Head of caudate nucleus (tissue), 42 donors: ENCODE measurements at places on chromosomes 12 and 14.

- no peak for DNase-seq
Measured at GRCh38 chr12:97748298-97748697, 285.7 kb downstream of the RMST start.

GRCh38 chr14:84783511-84783910, 746.4 kb upstream of the FLRT2 start:
- no peak for DNase-seq

DNA sequence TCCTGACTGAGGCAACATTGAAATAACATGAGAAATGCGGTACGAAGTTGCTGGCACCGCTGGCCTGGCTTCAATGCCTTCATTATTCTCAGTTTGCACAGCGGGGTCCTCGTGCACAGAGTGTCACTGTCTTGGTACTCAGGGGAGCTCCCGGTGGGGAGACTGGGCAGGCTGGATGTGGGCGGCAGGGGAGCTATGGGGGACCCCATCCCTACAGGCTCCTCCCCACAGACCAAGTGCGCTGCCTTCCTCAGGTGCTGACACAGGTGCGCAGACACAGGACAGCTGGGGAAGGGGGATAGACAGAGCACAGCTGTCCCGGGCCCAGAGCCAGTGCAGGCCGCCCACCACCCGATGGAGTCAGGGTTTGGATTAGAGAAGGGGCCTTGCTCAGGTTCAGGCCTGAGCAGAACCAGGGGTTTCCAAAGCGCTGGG, 270.1 kb downstream of the ADGRD1 start:
- no peak for DNase-seq

DNA sequence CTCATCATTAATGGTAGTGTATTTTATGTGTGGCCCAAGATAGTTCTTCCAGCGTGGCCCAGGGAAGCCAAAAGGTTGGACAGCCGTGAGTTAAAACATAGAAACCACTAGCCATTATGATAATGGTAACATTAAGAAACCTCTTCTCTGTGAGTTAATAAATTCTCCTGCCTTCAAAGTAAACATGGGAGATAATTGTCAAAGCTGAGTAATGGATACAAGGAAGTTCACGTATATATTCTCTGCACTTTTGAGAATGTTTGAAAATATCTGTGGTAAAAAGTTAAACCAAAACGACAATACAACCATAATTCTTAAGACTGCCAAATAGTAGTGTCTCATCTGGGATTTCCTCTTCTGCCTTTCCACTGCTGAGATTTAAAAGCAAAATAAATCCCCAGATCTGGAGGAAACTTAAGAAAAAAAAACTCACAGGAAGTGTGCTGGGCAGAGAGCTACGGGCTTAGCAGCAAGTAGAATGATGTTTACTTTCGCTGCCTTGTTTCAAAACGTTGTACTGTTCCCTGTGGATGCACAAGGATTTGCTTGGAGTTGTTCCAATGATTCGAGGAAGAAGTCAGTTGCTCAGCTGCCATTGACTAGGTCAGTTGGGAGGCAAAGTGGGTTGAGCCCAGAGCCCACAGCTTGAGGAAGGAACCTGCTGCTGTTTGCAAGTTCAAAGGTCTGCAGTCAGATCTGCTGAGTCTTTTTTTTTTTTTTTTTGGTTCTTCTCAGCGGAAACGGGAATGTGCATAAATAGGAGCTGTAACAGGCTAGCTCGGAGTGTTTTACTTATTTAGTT, 1.7 kb downstream of the TPCN1 start:
- DNase-seq, result peak; percentile 46

- no peak for DNase-seq
Measured at GRCh38 chr14:80638620-80639515, 302.7 kb downstream of the CEP128 start.

- DNase-seq, result no peak
Measured at GRCh38 chr12:110373025-110373424, 30.5 kb downstream of the ANAPC7 start.

GRCh38 chr14:49893309-49894213, 679 bp downstream of the ARF6 start:
- DNase-seq, result peak; percentile 53

- DNase-seq, result no peak
Measured at GRCh38 chr12:85448548-85449139, 168.6 kb downstream of the ALX1 start.

DNA sequence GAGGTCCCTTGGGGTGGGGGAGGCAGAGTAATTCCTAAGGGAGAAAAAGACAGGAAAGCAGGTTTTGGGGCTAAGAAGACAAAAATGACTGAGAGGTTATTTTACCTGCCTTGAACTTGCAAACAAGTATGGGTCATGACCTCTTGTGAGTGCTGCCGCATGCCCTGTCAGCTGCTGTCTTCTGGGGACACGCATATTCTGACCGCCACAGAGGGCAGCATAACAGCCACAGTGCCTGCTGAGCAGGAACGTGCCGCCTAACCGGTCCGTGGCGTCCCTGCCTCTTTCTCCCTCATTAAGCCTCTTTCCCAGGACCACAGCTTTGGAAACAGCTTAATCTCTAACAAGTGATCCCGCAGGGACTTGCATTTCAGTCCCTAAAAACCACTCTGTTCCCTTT, 51.3 kb upstream of the KCNA1 start:
- peak; percentile 52 for DNase-seq

DNA sequence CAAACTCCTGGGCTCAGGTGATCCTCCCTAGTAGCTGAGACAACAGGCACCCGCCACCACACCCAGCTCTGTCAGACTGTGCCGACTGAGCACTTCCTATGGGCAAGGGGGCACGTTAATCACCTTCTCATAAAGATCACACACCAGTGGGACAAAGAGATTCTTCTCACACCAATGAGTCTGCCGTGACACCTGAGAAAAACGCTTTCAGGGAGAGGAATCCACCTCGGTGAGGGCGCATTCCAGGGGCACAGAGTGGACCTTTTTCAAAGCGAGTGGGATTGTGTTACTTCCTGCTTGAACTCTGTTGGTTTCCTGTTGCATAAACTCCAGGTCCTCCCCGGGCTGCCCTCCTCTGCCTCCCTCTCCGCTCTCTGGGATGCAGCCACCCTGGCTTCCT, 17.5 kb upstream of the SCARB1 start:
- no peak for DNase-seq

DNA sequence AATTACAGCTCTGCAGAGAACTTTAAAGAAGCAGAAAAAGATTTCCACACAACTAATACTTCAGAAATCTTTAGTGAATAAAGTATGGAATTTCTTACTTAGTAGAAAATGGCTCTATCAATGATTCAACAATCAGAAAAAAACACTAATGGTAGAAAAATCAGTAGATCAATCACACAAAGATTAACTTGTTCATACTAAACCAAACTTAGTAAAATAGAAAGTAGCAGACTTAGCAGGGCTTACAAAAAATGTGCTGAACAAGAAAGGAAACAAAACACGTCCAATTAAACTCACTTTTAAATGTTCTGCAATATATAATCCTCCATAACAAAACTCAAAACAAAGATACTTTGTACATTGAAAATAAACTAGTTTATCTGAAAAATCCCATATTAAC, 38.9 kb downstream of the CEP128 start:
- no peak for DNase-seq

- no peak for DNase-seq
Measured at GRCh38 chr14:44620121-44621019, 113.3 kb upstream of the FSCB start.

DNA sequence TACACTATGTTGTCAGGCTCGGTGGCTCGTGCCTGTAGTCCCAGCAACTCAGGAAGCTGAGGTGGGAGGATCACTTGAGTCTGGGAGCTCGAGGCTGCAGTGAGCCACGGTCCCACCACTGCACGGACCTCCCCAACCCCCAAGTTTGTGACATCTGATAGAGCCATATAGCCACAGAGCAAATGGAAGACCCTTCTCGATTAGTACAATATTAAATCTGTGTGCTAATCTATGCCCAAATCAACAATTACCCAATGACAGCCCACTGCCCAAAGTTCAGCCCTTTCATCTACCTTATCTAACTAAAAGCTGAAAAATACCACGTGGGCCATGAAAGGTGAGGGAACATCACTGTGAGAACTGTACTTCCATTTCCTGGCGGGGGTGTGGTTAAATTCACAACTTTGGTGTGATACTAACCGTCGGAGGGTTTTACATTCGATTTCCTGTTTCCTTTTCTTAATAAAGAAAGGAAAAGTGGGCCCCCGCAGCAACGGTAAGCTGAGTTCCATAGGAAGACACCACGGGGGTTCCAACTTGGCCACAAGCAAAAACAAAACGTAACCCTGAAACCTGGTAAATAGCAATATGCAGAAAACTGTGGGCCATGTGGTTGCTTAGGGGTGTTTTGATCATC, 31.2 kb upstream of the FOS start:
- no peak for DNase-seq

DNA sequence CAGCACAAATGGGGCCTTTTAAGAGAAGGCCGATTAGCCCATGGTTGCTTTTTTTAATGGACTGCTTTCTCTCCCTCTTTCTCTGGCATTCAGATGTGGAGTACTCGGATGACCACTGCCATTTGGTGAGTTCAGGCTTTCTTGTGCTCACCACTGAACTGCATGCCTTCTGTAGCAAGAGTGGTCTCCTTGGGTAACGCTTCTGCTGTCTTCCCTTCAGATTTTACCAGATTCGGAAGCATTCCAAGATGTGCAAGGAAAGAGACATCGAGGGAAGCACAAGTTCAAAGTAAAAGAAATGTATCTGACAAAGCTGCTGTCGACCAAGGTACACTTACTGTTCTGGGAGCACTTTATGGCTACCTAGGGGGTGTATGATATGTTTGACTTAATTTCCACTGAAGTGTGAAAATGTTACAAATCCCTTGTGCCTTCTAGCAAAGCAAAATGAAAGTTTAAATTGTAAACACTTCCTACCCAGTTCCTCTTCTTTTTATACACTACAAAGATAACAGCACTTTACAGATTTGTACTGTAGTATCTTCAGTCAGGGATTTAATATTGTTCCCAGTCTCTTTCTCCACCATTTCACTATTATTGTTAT, 148.8 kb downstream of the PLXNC1 start:
- DNase-seq, result no peak

- DNase-seq, result no peak
Measured at GRCh38 chr12:1044199-1044598, 53.2 kb downstream of the ERC1 start.

- no peak for DNase-seq
Measured at GRCh38 chr14:90336985-90337384, 5.2 kb upstream of the NRDE2 start.

- DNase-seq, result no peak
Measured at GRCh38 chr14:59086241-59086882, 102.1 kb upstream of the DAAM1 start.

- no peak for DNase-seq
Measured at GRCh38 chr14:31476131-31476866, 11.5 kb downstream of the GPR33 start.

GRCh38 chr12:22467190-22467589, 77.2 kb downstream of the C2CD5 start:
- DNase-seq, result no peak

DNA sequence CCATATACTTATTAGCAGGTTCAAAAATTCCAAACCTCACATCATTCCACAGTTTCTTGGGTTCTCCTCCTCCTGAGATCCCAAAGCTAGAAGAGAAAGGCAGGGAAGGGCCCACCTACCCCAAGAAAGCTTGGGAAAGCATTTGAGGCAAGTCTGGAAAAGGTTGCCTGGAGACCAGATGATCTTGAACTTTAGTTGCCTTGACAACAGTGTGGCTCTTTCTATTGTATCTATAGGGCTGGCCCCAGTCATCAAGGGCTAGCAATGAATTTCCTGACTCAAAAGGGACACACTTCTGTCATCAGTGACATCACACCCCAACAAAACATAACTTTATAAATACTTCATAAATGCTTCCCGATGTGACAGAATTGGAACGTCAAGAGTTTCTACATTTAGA, 40.0 kb downstream of the ZFYVE1 start:
- DNase-seq, result no peak

DNA sequence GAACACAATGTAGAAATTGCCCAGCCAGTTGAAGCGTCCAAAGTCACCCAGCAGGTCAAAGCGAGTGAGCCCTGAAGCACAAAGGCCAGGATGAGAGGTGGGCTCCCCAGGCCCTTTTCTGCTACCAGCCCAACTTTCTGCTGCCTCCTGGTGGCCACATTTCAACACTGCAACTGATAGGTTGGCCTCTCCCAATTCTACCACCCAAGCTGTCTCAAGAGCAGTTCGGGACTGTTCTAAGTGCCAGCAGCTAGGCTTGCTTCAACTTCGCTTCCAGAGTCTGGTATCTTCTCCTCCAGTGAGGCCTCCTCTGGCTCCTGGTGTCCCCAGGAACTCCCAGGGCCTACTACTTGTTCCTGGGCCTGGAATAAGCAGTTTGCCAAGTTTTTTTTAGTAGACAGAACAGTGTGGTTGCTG, 3.4 kb upstream of the DHH start:
- peak; percentile 77 for DNase-seq
